ENCODE measurements at places on chromosomes 7 and 10.

DNA sequence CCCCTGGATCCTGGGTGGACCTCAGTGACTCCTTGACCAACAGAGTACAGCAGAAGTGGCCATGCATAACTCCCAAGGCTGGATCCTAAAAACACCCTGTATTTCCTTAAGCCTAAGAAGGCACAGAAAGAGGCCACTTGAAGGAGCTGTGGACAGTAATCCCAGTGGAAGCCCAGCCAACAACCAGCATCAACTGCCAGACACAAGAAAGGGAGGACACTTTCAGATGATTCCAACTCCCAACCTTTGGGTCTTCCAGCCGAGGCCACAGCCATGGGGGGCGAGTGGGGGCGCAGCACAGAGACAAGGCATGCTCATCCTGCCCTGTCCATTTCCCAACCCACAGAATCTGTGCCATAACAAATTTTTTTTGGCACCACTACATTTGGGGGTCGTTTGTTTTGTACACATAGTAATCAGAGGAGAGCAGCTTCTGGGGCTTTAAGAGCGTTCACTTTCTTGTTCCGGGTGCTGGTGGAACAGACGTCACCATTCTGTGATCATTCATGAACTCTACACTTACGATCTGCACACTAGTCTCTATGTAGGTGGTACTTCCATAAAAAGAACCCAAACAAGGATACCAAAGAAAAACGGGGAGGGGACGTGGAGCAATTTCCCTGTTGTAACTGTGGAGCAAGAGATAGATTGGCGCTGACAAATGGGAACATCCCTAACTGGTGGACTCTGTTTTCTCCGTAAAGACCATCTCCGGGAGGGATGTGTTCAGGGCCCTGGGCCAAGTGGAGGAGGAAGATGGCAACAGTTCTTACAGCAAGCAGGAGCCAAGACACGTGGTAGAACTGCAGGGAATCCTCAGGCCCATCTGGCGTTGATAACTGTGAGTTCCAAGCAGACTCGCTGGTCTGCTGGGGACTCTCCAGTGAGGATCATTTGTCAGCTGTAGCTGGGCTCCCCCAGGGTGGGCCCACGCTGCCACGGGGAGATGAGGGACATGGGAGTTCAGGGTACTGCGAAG is 6.0 kb upstream of the SLC29A3 start:
- no peak for DNase-seq
- no peak overlapping the region for H3K4me3 ChIP-seq
- no peaks in the 10 kb centered on the region for H3K36me3 ChIP-seq
- peaks cover 28% of the 10 kb centered on the region for H3K4me1 ChIP-seq
- no peak overlapping the region for H3K27ac ChIP-seq

DNA sequence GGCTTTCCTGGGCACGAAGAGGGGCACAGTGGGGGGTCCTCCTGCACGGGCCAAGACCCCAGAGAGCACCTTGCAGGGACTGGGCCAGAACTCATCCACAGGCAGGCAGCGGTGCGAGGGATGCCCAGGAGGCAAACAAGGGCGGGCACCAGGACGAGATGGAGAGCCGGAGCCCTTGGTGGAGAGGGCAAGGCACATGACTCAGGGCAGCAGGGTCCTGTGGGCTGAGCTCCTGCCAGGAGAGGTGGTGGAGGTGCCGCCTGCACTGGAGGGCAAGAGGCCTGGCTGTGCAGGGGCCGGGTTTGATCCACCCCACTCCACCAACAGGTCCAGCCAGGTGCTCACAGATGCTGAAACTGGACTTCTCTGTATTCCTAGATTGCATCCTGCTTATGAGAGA is 170.9 kb downstream of the TCERG1L start:
- H3K36me3 ChIP-seq = no peaks in the 10 kb centered on the region
- no peaks in the 10 kb centered on the region for H3K27me3 ChIP-seq
- H3K4me1 ChIP-seq = no peaks in the 10 kb centered on the region
- no peak for DNase-seq
- no peak overlapping the region for H3K4me3 ChIP-seq
- no peak overlapping the region for H3K27ac ChIP-seq

DNA sequence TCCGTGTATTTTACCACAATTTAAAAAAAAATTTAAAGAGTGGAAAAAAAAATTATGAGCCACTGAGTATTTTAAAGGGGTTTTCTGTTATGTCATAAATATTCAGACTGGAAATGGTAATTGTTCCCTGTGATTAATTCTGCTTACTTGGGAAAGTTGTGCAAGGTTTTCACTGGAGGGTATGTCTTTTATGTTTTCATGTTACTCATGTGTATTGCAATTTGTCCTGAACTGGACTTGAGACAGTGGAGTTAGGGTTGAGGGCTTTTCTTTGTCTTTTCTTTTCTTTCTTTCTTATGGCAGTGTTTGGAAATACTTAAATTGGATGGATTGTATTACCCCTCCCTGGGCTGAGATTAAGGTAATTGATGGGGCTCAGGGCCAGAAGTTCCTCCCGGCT is 257.7 kb downstream of the BAMBI start:
- no peaks in the 10 kb centered on the region for H3K36me3 ChIP-seq
- no peak for DNase-seq
- H3K4me3 ChIP-seq = no peak overlapping the region

- no peak overlapping the region for H3K27ac ChIP-seq
- no peaks in the 10 kb centered on the region for H3K36me3 ChIP-seq
Measured at GRCh38 chr7:18414885-18415284, 80.7 kb upstream of the HDAC9 start.

- H3K4me3 ChIP-seq = no peak overlapping the region
- DNase-seq = no peak
- H3K4me1 ChIP-seq = peaks cover 14% of the 10 kb centered on the region
- H3K27me3 ChIP-seq = no peaks in the 10 kb centered on the region
- H3K27ac ChIP-seq = peak overlapping the region; percentile 14
Measured at GRCh38 chr10:90905925-90906324, 15.0 kb downstream of the ANKRD1 start.

DNA sequence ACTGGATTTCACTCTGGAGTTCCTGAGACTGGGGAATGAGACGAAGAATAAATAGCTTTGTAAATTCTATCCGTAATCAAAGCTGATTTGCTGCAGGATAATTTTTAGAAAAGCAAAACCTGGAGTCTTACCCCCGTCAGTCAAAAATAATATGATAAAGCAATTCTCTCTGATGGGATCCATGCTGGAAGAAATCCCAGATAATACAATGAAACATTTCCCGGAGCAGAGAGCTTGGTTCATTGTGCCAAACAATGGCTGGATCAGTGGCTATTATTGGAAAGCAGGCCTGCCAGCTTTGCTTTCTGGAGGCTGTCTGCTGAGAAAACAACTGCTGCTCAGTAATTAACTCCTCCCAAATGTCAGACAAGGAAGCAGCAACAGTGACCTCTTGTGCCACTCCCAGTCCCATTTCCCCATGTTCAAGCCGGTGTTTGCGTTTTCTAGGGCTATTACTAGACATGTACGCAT is 609.4 kb upstream of the PCDH15 start:
- H3K27ac ChIP-seq = no peak overlapping the region
- no peaks in the 10 kb centered on the region for H3K27me3 ChIP-seq
- DNase-seq = no peak
- H3K36me3 ChIP-seq = no peaks in the 10 kb centered on the region
- no peak overlapping the region for H3K4me3 ChIP-seq

- peaks cover 4% of the 10 kb centered on the region for H3K36me3 ChIP-seq
- no peak overlapping the region for H3K27ac ChIP-seq
- no peaks in the 10 kb centered on the region for H3K4me1 ChIP-seq
Measured at GRCh38 chr7:133534816-133535215, 281.9 kb downstream of the EXOC4 start.

GRCh38 chr7:82247814-82248433 is 195.7 kb downstream of the CACNA2D1 start:
- no peaks in the 10 kb centered on the region for H3K27me3 ChIP-seq
- H3K4me1 ChIP-seq = no peaks in the 10 kb centered on the region
- H3K36me3 ChIP-seq = no peaks in the 10 kb centered on the region
- H3K4me3 ChIP-seq = no peak overlapping the region

All from activated naive CD8-positive, alpha-beta T cell treated with anti-CD3 and anti-CD28 coated beads, Interleukin-2, amount 50 U/mL, for 24 hours (primary cell).